M059J (cell line): ENCODE measurements at places on chromosomes 1 and 21. TPM values are rescaled to one million over a fixed set of nuclear protein-coding genes. Genes with fewer than 3 reads are reported as not detected.

GRCh38 chr1:41638086-41639024, 153.9 kb upstream of the EDN2 start:
- no peak for DNase-seq

GRCh38 chr21:14838400-14838799, 226.4 kb downstream of the NRIP1 start:
- DNase-seq = no peak

DNA sequence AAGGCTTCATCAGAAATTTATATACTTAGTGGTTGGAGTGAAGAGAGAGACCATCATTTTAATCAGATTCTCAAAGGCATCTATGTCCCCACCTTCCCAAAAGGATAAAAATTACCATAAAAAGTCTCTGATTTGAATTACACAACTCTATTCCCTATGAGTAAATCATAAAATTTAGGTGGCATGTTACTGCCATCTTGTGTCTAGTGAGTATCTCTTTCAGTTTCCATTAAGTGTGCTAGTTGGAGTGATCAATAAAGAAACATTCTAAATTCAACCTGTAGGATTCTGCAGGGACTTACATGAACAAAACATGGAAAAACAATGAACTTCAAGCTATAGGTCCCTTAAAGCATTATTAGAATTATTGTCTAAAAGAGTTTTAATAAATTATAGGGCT, 655.4 kb downstream of the LTN1 start:
- DNase-seq = peak; percentile 65

DNA sequence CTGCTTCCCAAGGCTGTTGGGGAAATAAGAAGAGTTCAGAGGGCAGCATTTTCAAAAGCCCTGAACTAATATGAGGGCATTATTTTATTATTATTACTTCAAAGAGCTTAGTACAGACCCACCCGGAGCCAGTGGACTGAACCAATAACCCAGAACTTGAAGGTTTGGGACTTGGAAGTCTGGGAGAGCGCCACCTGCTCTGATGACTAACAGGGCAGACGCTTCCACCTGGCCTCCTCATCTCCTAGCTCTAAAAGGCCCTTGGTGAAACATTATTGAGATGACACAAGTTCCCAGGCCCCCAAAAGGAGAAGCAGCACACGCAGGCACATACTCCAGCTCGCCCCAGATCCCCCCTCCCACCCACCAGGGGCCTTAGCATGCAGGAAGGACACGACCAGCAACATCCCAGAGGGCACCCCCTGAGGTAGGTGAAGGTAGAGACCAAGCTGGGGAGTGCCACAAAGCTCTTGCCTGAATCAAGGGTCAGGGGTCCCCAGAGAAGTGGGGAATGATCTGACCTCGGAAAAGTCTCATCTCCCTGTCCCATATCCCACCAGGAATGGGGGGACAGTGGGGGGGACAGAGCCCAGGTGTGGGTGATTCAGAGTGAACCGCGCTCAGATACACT, 1.3 kb downstream of the DLGAP3 start:
- DNase-seq = no peak

DNA sequence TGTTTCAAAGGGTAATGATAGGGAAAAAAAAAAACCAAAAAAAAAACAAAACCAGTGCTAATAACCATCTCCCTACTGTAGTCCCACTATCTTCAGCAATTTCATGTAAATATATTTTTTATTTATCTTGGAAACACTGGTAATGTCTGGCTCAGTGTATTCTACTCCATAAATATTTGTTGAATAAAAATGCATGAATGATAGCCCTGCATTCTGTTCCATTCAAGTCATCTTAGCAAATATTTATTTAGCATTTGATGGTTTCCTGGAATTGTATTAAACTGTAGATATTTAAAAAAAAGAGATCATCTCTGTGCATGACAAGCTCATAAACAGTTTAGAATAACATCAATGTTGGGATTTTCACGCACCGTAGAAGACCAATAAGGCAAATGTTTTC, 24.2 kb downstream of the IL23R start:
- DNase-seq = no peak

TTC24 gene
- total RNA-seq = not detected in 2 replicates

LCE3D gene
- not detected in 2 replicates for total RNA-seq

TRIM67 gene
- 0.10 and 0.20 TPM in 2 replicates for total RNA-seq
